Transverse colon (tissue), 4 donors: ENCODE measurements at places on chromosomes 12 and 14. TPM values are rescaled to one million over a fixed set of nuclear protein-coding genes. Genes with fewer than 3 reads are reported as not detected.

KRT82 gene
- not detected for total RNA-seq

DNA sequence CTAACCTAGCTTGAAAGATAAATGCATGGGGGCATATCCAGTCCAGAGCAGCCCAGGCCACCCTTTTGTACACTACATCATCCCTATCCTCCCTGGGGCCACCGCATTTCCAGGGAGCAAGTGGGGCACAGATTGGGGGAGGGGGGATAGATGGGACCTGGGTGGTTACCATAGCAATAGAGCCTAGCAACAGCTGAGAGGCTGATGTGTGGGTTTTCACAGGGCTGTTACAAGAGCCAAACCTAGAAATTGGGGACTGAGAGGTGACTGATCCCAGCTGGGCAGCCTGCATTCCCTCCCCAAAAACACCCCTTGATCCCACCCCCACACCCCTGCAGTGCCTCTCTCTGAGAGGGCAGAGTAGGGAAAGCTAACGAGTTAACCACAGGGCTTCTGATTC is 3.7 kb upstream of the ZNF384 start:
- no peaks in the 10 kb centered on the region for H3K36me3 ChIP-seq
- H3K4me1 ChIP-seq, result peaks cover 13% of the 10 kb centered on the region
- no peak for DNase-seq
- peaks cover 4% of the 10 kb centered on the region for H3K27me3 ChIP-seq
- no peak overlapping the region for H3K4me3 ChIP-seq

GRCh38 chr12:16136219-16136988 is 141.1 kb downstream of the SLC15A5 start:
- DNase-seq, result no peak
- no peaks in the 10 kb centered on the region for H3K27me3 ChIP-seq
- H3K36me3 ChIP-seq, result no peaks in the 10 kb centered on the region
- no peak overlapping the region for H3K4me3 ChIP-seq
- no peak overlapping the region for H3K27ac ChIP-seq
- H3K4me1 ChIP-seq, result no peaks in the 10 kb centered on the region

DNA sequence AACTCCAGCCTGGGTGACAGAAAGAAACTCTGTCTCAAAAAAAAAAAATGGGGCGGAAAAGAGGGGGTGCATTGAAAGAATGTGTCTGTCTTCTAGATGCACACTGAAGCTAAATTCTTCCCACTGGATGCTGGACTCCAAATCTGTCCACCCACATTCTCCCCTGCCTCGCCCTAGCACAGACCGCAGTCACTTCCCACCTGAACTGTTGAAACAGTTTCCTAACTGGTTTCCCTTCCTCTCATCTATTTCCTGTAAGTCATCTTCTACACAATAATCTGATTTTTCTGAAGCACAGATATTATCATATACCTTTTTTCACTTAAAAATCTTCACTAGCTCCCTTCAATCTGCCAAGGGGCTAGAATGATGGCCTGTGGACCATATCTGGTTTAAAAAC is 1.5 kb upstream of the HCAR1 start:
- no peaks in the 10 kb centered on the region for H3K27me3 ChIP-seq
- no peak for DNase-seq
- H3K4me3 ChIP-seq, result no peak overlapping the region
- H3K4me1 ChIP-seq, result no peaks in the 10 kb centered on the region
- H3K36me3 ChIP-seq, result no peaks in the 10 kb centered on the region
- H3K27ac ChIP-seq, result no peak overlapping the region

DNA sequence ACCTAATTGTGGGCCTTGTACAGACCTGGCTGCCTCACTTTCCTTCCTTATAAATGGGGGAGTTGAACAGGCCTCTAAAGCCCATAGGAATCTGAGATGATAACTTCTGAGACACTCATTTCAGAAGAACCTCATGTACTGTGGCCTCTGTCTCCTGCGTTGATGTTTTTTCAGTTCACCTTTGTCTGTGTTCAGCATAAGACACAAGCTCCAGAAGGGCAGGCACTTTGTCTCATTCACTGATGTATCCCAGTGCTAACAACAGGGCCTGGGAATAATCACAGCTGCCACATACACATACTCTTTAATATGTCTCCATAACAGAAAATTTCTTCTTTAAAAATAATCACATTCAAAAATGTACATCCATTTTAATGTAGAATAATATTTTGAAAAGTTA is 3.3 kb downstream of the FGD6 start:
- H3K27ac ChIP-seq, result peak overlapping the region; percentile 99
- H3K27me3 ChIP-seq, result no peaks in the 10 kb centered on the region

- H3K36me3 ChIP-seq, result no peaks in the 10 kb centered on the region
- H3K4me3 ChIP-seq, result no peak overlapping the region
- no peak for DNase-seq
- H3K4me1 ChIP-seq, result no peaks in the 10 kb centered on the region
- no peak overlapping the region for H3K27ac ChIP-seq
- peaks cover 28% of the 10 kb centered on the region for H3K27me3 ChIP-seq
Measured at GRCh38 chr14:37623971-37624370, 28.5 kb downstream of the TTC6 start.

GRCh38 chr14:42869681-42870080 is 1263.0 kb downstream of the LRFN5 start:
- DNase-seq, result no peak
- no peak overlapping the region for H3K4me3 ChIP-seq
- H3K27ac ChIP-seq, result no peak overlapping the region
- H3K4me1 ChIP-seq, result no peaks in the 10 kb centered on the region

- H3K36me3 ChIP-seq, result no peaks in the 10 kb centered on the region
- no peaks in the 10 kb centered on the region for H3K4me1 ChIP-seq
- H3K4me3 ChIP-seq, result no peak overlapping the region
- no peak for DNase-seq
- no peak overlapping the region for H3K27ac ChIP-seq
Measured at GRCh38 chr12:78568321-78569020, 296.1 kb upstream of the SYT1 start.

FLRT2 gene
- total RNA-seq, result 7.0 TPM

DNA sequence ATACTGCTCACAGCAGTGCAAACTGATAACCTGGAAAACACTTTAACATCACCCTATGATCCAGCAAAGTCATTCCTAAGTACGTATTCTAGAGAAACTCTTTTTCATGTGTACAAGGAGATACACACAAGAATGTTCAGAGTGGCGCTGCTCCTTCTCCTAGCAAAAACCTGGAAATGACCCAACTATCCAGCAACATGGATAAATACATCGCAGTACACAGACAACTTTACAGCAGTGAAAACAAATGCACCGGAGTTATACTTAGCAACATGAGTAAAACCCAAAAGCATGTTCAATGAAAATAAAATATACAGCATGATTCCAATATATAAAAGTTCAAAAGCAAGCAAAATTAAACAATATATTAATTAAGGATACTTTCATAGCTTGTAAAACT is 18.7 kb downstream of the SART3 start:
- no peaks in the 10 kb centered on the region for H3K27me3 ChIP-seq
- H3K27ac ChIP-seq, result no peak overlapping the region
- no peaks in the 10 kb centered on the region for H3K36me3 ChIP-seq
- H3K4me1 ChIP-seq, result no peaks in the 10 kb centered on the region
- no peak overlapping the region for H3K4me3 ChIP-seq
- DNase-seq, result no peak

TBX5 gene
- total RNA-seq, result not detected

- no peaks in the 10 kb centered on the region for H3K36me3 ChIP-seq
- H3K27ac ChIP-seq, result no peak overlapping the region
- H3K27me3 ChIP-seq, result no peaks in the 10 kb centered on the region
- no peak for DNase-seq
Measured at GRCh38 chr14:42013559-42013958, 406.9 kb downstream of the LRFN5 start.

GRCh38 chr14:68398370-68398769 is 394.5 kb downstream of the ZFP36L1 start:
- no peaks in the 10 kb centered on the region for H3K36me3 ChIP-seq
- H3K27me3 ChIP-seq, result no peaks in the 10 kb centered on the region
- H3K4me3 ChIP-seq, result no peak overlapping the region
- no peak for DNase-seq

GRCh38 chr12:7188562-7189397 is 706 bp upstream of the PEX5 start:
- DNase-seq, result peak; percentile 83
- H3K36me3 ChIP-seq, result peaks cover 6% of the 10 kb centered on the region
- peak overlapping the region; percentile 90 for H3K27ac ChIP-seq
- H3K4me3 ChIP-seq, result peak overlapping the region; percentile 96
- peaks cover 23% of the 10 kb centered on the region for H3K4me1 ChIP-seq

DNA sequence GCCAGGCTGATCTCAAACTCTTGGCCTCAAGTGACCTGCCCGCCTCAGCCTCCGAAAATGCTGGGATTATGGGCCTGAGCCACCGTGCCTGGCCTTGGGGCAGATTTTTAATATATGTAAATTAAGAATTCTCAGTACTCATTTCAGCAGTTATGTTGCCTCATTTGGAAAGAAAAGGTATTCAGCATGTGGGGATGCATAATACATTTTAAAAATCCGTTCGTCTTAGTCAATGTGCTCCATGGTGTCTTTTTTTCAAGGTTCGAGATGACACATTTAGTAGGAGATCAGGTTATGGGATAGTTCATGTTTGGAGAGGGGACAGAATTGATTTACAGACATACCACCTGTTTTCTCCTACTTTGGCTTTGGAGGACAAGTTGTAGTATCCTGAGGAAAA is 10.2 kb downstream of the SYNE2 start:
- no peak overlapping the region for H3K27ac ChIP-seq
- H3K36me3 ChIP-seq, result no peaks in the 10 kb centered on the region
- no peak for DNase-seq
- H3K4me3 ChIP-seq, result no peak overlapping the region
- H3K27me3 ChIP-seq, result no peaks in the 10 kb centered on the region

GRCh38 chr14:93999573-93999972 is 2.5 kb downstream of the CCDC197 start:
- no peaks in the 10 kb centered on the region for H3K36me3 ChIP-seq
- no peaks in the 10 kb centered on the region for H3K27me3 ChIP-seq
- no peak overlapping the region for H3K27ac ChIP-seq

DNA sequence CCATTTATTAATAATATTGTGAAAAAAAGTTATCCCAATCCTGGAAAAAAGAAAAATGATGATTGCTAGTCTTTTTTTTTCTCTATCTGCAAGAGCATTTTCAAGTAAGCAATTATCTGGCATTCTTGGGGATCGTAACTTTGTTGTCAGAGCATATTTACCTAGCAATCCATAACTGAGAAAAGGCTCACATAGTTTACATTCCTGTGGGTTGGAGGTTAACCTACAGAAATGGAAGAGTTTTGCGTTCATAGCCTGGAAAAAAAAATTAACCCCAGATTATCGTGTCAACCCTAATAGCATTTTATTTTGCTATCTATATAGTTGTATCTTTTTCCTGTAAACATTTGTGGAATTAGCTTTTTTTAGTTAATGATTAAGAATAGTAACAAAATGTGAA is 292.3 kb downstream of the DAD1 start:
- H3K36me3 ChIP-seq, result no peaks in the 10 kb centered on the region
- no peaks in the 10 kb centered on the region for H3K4me1 ChIP-seq
- no peak for DNase-seq
- H3K27me3 ChIP-seq, result peaks cover under 1% of the 10 kb centered on the region

IGF1 gene
- total RNA-seq, result 15.5 TPM

DNA sequence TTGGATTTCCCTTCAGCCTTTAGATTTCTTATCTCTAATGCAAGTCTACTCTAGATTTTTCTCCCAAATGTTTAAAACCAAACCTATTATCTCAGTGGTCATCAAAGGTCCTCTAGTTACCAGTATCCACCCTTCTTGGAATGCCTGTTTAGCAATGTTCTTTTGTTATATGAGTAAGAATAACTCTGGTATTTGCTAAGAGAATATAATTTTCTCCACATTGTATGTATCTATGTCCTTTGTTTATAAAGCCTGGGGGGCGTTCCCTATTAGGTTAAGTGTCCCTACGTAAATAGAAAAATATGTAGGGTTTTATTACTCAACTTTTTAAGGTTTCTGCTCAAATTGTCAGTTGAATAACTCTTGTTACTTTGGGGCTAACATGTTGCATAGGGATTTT is 27.3 kb downstream of the PPM1A start:
- H3K27me3 ChIP-seq, result no peaks in the 10 kb centered on the region
- no peak for DNase-seq
- H3K27ac ChIP-seq, result no peak overlapping the region

ADGRD1 gene
- 9.4 TPM for total RNA-seq

DNA sequence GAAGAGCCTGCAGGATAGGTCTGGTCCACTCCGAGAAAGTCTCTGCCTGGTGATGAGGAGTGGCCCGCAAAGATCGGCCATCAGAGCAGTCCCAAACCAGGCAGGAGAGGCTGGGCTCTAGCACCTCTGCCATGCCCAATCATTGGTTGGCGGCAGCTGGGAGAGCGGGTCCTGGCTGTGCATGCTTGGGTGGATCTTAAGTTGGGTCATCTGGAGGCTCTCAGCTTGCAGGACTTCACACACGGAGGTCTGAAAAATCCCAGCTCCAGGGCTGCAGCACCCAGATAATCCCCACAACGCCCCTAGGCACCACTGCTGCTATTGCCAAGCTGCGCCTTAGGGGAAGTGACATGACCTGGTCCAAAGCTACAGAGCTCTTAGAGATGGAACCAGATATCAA is 766.7 kb upstream of the TBX3 start:
- H3K27me3 ChIP-seq, result peaks cover 9% of the 10 kb centered on the region
- no peak overlapping the region for H3K4me3 ChIP-seq
- H3K4me1 ChIP-seq, result no peaks in the 10 kb centered on the region
- no peak overlapping the region for H3K27ac ChIP-seq
- no peaks in the 10 kb centered on the region for H3K36me3 ChIP-seq
- DNase-seq, result no peak

CYP27B1 gene
- total RNA-seq, result not detected

CPNE6 gene
- total RNA-seq, result 3.4 TPM

KERA gene
- not detected for total RNA-seq

NAB2 gene
- 3.7 TPM for total RNA-seq
